ENCODE measurements at places on chromosomes 6 and 20.

GRCh38 chr20:17682889-17683198, 802 bp upstream of the RRBP1 start:
- no peak for DNase-seq

DNA sequence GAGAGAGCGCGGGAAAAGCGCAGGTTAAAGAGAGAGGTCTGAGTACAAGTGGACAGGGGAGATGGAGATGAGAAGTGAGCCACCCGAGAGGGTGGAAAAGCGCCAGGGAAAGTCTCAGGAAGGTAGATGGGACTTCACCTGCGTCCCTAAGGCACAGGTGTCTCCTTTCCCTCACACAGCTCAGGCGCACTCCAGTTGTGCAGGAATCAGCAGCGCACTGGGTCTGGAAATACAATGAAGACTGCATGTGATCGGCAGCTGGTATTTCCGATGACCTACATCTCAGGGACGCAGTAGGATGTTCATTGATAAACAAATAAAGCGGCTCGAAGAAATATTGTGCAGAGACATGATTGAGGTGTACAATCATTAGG, 432 bp upstream of the KHDRBS2 start:
- no peak for DNase-seq

GRCh38 chr20:53711333-53712211, 117.9 kb upstream of the ZNF217 start:
- DNase-seq, result no peak

DNA sequence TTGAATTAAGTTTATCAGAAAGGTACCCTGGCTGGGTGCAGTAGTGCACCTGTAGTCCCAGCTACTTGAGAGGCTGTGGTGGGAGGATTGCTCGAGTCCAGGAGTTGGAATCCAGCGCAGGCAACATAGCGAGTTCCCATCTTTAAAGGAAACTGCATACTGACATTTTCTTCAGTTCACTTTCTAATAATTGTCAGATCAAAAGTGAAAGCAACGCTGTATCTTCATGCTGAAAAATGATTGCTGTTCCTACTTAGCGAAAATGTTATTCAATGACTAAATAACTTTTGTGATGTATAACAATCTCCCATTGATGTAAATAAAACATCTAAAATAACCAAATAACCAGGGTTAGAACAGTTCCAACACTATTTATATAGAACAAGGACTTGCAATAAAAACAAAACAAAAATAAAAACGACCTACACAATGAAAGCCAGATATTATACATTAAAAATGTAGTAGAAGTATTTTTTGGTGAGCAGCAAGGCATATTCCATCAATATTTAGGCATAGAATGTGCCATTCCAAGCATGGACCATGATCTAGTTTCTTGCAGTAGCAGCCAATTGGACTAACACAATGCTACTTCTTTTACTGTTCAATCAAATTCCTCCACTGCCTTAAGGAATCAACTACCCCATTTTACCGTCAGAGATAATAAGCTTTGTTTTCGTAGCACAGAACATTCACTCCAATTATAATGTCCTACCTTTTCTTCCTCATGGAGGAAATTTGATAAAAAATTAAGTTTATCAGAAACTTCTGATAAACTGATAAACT, 1.5 kb downstream of the LATS1 start:
- DNase-seq, result no peak

- DNase-seq, result no peak
These were observed 64.1 kb upstream of the NNAT start for GRCh38 chr20:37456948-37457347.

DNA sequence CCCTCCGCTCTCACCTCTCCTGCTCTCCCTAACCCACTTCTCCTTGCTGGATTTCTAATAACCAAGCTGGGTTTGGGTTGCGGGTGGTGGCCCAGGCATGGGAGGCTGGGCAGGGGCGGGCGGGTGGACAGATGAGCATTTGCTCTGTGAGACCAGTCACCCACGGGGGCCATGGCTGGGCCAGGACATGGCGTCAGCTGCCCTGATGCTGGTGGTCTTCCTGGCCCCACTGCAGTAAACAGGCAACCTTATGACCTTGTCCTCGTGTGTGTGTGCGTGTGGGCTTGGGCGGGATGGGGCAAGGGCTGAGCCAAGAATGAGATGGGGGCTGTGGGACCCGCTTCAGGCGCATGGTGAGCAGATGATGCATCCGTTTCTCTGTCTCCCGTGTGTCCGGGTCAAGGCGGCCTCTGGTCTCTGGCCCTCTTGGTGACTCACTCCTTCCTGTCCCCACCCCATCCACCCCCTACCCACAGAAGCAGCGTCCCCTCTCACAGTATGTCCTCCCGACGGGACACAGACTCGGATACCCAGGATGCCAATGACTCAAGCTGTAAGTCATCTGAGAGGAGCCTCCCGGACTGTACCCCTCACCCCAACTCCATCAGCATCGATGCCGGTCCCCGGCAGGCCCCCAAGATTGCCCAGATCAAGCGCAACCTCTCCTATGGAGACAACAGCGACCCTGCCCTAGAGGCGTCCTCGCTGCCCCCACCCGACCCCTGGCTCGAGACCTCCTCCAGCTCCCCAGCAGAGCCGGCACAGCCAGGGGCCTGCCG, 41.4 kb upstream of the MYL9 start:
- no peak for DNase-seq

DNA sequence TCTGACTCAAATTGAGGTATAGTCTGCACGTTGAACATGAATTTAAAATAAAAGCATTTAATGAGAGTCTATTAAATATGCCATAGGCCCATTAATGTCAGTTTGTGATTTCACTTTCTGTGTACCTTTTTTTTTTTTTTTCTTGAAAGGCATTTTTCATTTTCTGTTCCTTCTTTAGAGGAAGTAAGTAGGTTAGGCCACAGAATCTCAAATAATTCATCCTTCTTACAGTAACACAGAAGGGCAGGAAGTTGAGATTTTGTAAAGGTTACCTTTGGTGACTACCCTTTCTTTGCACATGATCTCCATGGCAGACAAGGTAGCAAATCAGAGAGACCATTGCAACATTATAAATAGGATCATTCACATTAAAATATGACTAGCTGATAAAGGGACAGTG, 9.6 kb downstream of the L3MBTL3 start:
- DNase-seq, result no peak

DNA sequence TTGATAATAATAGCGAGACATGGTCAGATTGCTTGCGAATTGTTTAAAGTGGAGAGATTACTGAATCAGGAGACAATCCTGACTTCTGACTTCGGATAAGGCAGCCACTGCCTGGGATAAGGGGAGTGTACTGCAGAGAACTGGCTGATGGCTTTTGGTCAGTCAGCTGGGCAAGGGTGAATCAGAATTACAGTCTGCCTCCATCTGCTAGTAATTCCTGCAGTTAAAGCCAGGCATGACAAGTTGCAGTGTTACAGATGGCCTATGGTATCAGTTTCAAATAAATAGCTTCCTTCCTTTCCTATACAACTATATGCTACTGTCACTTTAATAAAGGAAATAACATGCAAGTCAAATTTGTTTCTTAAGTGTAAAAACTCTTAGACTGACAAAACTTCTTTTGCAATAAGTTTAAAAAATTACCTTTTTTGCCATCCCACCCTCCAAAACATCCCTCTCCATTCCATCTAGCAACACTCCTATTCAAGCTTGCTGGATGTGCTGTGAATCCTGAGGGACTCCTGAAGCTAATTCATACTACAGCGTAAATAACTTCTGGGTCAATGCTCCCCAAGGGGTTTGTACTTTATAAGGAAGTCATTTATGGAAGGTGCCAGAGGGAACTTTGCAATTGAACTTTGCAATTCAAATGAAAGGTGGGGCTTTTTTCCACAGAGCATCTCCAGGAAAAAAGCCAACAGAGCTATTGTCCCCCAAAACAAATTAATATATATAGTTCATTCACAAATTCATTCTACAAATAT, 245.2 kb downstream of the ADGRB3 start:
- DNase-seq, result no peak

- DNase-seq, result no peak
These were observed 4.8 kb downstream of the SRF start for GRCh38 chr6:43175676-43176422.
